ENCODE measurements at places on chromosomes 2 and 18. TPM values are rescaled to one million over a fixed set of nuclear protein-coding genes. Genes with fewer than 3 reads are reported as not detected.

GRCh38 chr2:190679813-190680591 is 31.1 kb downstream of the NAB1 start:
- peak; percentile 78 for DNase-seq

- no peak for DNase-seq
These were observed 43.4 kb downstream of the THUMPD2 start for GRCh38 chr2:39735648-39736047.

DNA sequence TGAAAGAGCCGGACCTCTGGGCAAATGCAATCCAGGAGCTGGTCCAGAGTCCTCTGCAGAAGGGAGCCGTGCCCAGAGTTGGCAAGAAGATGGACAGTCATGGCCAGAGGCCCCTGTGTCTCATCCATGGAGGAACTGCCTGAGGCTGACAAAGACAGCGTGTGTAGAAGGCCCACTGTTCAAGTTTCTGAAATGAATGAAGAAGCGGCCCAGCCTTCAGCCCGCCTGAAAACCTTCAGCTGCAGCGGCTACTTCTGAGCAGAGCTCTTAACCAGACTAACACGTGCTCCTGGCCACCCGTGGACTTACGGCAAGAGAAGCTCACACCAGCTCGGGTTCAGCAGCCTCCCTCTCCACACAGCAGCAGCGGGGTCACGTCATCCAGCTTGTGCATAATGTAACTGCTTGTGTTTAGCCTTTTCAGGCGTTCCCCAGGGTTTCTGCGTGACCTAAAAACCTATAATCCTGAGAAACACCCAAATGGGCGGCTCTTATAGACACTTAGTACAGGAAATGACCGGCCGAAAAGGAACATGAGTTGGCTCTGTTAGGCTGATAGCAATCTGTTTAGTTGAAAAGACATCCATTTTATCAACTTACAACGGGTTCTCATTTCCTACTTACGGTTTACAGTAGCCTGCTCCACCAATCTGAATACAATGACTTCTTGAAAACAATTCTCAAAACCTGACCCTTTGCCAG is at the start of gene FAM124B:
TSS of gene FAM124B (minus strand) at position 467 of the 702 bp plus-strand sequence. CDS start at position 128, 339 bp downstream.
- DNase-seq, result peak; percentile 89

The ARHGEF4 gene
- 14.7 TPM for total RNA-seq

The SEPTIN10 gene
- 115 TPM for total RNA-seq

The HOXD3 gene
- 10.9 TPM for total RNA-seq
